T-helper 2 cell treated with Interferon-gamma antibody and Interleukin-4, amounts not matched to agents 5 μg/mL and 100 μg/mL, for 36 hours (primary cell): ENCODE measurements at places on chromosomes 3 and 15.

DNA sequence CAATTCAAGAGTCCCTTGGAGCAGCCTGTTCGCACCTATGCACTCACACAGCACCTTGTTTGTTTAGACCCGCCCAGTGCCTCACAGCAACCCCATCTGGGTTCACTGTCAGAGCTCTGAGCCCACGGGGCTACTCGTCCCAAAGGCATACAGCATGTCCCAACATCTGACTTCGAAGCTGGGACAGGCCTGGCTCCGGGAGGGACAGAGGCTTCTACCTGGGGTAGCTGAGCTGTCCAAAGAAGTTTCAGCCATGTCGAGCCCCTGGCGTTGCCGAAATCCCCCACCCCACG, 28.6 kb upstream of the CYP11A1 start:
- H3K4me1 ChIP-seq = peaks cover 49% of the 10 kb centered on the region
- no peak overlapping the region for H3K4me3 ChIP-seq
- no peaks in the 10 kb centered on the region for H3K27me3 ChIP-seq
- H3K36me3 ChIP-seq = no peaks in the 10 kb centered on the region
- DNase-seq = no peak
- H3K27ac ChIP-seq = no peak overlapping the region

DNA sequence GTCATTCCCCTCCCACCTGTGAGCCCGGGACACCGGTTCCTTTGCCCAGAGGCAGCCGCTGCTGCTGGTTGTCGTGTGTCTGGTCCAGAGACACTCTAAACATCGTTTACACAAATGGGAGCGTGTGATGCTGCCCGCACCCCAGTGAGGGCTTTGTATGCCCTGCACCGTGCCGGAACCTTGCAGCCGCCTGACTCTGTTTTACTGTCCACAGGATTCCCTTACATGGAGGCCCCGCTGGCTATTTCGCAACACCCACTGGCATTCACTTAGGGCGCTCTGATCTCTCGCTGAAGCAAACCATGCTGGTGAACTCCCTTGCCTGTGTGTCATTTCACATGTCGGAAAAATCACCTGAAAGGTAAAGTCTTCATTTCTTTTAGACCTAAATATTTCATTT, 100.8 kb upstream of the SLC6A6 start:
- no peak overlapping the region for H3K27ac ChIP-seq
- H3K4me3 ChIP-seq = no peak overlapping the region
- peaks cover 7% of the 10 kb centered on the region for H3K27me3 ChIP-seq
- no peak for DNase-seq

DNA sequence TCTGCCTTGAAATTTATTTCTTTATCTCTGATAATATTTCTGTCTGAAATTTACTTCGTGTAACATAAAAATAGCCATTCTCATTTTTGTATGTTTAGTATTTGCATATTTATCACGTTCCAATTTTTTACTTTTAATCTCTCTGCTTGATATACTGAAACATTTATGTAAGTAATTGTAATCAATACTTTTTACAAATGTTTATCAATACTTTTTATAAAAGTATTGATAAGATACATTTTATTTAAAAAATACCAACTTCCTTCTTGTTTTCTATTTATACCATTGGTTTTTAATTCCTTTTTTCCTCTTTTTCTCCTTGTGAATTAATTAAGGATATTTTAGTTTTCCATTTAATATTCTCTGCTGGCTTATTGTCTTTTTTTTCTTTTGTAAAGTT, 60.3 kb upstream of the TBL1XR1 start:
- H3K27me3 ChIP-seq = no peaks in the 10 kb centered on the region
- no peak for DNase-seq
- H3K4me1 ChIP-seq = no peaks in the 10 kb centered on the region
- H3K27ac ChIP-seq = no peak overlapping the region
- H3K36me3 ChIP-seq = no peaks in the 10 kb centered on the region
- H3K4me3 ChIP-seq = no peak overlapping the region

DNA sequence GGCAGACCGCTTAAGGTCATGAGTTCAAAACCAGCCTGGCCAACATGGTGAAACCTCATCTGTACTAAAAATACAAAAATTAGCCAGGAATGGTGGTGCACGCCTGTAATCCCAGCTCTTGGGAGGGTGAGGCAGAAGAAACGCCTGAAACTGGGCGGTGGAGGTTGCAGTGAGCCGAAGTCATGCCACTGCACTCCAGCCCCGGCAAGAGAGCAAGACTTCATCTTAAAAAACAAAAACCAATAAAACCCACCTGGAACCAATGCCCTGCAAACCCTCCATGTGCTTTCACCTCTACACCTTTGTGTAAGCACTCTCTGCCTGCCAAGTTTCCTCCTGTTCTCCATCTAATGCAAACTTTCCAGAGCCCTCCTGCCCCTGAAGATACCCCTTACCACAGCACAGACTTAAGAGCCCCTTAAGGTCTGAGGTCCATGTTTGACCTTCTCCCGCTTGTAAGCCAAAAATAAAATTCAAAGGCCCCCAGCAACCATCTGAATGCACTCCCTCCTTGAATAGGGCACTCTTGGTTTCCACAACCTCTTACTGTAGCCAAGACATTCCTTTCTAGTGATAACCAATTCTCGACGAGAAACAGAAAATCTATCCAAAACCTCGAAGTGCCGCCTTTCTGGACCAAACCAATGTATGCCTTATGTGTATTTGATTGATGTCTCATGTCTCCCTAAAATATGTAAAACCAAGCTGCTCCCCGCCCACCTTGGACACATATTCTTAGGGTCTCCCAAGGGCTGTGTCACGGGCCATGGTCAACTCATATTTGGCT, 3.0 kb downstream of the RPL32 start:
- peak overlapping the region; percentile 98 for H3K4me3 ChIP-seq
- H3K27me3 ChIP-seq = no peaks in the 10 kb centered on the region
- no peak overlapping the region for H3K27ac ChIP-seq
- no peak for DNase-seq
- peaks cover 72% of the 10 kb centered on the region for H3K36me3 ChIP-seq
- H3K4me1 ChIP-seq = peaks cover 32% of the 10 kb centered on the region

DNA sequence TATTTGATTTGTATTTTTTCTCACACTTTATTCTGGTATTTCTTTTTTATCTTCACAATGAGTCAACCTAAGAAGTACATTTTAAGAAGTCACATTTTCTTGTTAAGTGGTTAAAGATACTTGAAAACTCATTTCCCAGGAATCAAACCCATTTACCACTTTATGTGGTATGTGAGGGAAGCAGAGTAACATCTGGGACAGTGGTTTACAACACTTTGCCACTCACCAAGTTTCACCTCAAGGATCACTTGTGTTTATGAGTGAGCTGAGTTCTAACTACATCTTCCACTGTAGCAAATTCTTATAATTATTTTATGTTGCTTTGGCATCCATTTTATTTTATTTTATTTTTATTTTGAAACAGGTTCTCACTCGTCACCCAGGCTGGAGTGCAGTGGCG, 53.8 kb downstream of the IGSF11 start:
- H3K36me3 ChIP-seq = no peaks in the 10 kb centered on the region
- peaks cover 14% of the 10 kb centered on the region for H3K27me3 ChIP-seq
- DNase-seq = no peak

DNA sequence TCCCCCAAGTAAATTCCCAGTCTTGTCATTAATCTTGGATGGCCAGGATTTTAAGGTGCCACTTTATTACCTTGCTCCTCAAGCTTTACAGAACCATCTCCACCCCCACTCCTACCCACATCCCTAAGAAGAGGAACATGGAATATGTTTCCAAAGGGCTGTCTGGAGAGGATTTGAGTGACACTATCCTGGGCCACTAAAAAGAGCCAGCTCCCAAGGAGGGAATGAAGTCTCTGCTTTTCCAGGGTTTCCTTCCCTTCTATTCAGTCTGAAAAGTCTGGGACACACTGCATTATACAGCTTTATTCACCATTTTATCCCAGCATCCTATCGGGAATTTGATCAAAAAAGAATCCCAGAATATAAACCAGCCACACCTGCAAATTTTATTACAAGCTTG, 35.6 kb upstream of the MECOM start:
- peaks cover 4% of the 10 kb centered on the region for H3K27me3 ChIP-seq
- no peak overlapping the region for H3K4me3 ChIP-seq
- H3K4me1 ChIP-seq = no peaks in the 10 kb centered on the region
- DNase-seq = no peak
- H3K36me3 ChIP-seq = no peaks in the 10 kb centered on the region
